Left renal cortex interstitium (tissue), 4 donors: ENCODE measurements at places on chromosomes 7 and 10. TPM values are rescaled to one million over a fixed set of nuclear protein-coding genes. Genes with fewer than 3 reads are reported as not detected.
A peak's percentile ranks its signal among the peaks of the same experiment; 100 is the strongest.

- DNase-seq, result no peak
These were observed 13.5 kb downstream of the SLK start for GRCh38 chr10:103980288-103980906.

Gene ACBD7
- polyA plus RNA-seq, result 5.5 TPM

- DNase-seq, result peak; percentile 24
These were observed at the start of gene SORCS1 for GRCh38 chr10:107163881-107164861. SORCS1 (minus strand) TSS chr10:107164706.

DNA sequence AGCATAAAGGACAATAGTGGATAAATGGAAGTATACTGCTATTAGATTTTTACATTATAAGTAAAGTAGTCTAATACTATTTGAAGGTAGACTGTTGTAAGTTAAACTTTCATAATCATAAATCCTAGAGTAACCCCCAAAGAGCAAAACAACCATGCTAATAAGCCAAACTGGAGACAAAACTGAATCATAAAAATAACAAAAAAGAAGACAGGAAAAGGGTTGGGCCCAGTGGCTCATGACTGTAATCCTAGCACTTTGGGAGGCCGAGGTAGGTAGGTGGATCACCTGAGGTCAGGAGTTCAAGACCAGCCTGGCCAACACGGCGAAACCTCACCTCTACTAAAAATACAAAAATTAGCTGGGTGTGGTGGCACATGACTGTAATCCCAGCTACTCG is 9.7 kb downstream of the CACUL1 start:
- DNase-seq, result no peak

DNA sequence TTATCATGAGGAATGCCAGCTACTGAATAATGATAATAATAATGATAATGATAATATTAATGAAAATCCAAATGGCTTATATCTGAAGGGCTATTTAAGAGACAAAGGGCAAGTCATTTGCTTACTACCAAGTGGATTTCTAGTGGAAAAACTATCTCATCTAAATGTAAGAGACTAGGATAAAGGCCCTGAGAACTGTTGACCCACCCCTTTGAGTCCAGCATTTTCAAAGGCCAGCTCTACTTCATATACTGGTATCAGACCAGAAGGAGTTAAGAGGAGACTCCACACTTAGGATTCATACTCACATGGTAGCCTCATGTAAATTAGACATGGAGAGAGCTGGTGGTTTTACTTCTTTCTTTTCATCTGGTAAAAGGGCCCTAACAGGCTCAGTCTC is 76.0 kb downstream of the PHYHIPL start:
- DNase-seq, result no peak

Gene GCC1
- 15.1 TPM for polyA plus RNA-seq

DNA sequence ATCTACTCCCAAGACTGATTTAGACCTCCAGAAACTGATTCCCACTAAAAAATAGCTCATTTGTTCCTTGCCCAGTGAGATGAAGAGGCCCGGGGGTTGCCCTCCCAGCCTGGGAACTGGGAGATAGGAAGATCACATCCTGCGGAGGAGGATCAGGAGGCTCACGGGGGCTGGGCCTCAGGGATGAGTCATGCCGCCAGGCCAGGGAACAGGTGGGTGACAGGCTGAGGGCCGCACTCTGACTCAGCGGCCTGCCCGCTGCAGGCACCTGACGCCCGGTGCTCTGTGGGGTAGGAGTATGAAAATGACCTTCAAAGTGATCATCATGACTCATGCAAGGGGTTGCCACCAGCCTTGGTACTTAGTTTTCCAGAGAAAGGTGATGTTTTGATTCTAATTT is 104.5 kb upstream of the ZPBP start:
- DNase-seq, result no peak

Gene SPACDR
- polyA plus RNA-seq, result 0.75 TPM

DNA sequence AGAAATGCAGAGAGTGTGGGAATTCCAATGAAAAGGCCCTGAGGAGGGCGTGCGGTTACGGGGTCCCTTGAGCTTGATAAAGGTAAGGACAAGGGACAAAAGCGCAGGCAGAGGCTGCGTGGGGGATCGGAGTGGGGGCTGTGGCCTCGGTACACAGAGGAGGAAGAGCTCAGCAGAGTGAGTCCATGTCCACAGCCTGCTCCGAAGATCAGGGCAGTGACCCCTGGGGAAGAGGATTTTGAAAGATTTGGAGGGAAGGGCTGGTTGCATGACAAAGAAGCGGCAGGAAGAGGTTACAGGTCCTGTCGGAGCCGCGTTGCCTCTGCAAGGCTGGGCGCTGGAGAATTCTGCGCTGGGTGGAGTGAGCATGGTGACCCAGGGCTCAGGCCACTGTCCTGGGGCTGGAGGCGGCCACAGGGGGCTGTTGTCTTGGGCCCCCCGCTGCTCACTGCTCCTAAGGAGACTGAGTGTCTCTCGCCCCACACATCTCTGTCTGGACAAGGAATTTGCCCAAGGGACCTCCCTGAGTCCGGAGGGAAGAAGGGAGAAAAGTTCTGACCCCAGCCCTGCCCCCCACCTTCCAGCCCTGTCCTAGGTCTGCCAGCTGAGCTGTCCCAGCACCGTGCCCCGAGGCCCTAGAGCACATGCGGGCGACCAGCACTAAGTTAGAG is 69.8 kb upstream of the INSIG1 start:
- no peak for DNase-seq

- DNase-seq, result no peak
These were observed 10.7 kb upstream of the GJD4 start for GRCh38 chr10:35594115-35595079.

GRCh38 chr7:36896956-36897590 is 172.8 kb upstream of the AOAH start:
- no peak for DNase-seq

- DNase-seq, result no peak
These were observed 46.5 kb downstream of the INHBA start for GRCh38 chr7:41656366-41656765.

GRCh38 chr10:48895803-48896195 is 43.8 kb downstream of the LRRC18 start:
- DNase-seq, result no peak

Gene CLDN12
- 42.7 TPM for polyA plus RNA-seq

Gene ASB10
- not detected for polyA plus RNA-seq

Gene EPO
- not detected for polyA plus RNA-seq
